H1 (cell line): ENCODE measurements at places on chromosomes 6 and 20.

GRCh38 chr6:90025523-90026061 lies 131.3 kb downstream of the GJA10 start:
- no peak for DNase-seq

- no peak for DNase-seq
These were observed 154.0 kb upstream of the FLRT3 start for GRCh38 chr20:14491436-14491835.

- DNase-seq = no peak
These were observed 77.2 kb downstream of the BACH2 start for GRCh38 chr6:90219209-90219985.

- no peak for DNase-seq
These were observed 449.5 kb downstream of the PHF3 start for GRCh38 chr6:64085126-64085525.
